ENCODE measurements at places on chromosomes 12 and 14.

- no peak for DNase-seq
These were observed 36.9 kb upstream of the PRIMA1 start for GRCh38 chr14:93825235-93825553.

DNA sequence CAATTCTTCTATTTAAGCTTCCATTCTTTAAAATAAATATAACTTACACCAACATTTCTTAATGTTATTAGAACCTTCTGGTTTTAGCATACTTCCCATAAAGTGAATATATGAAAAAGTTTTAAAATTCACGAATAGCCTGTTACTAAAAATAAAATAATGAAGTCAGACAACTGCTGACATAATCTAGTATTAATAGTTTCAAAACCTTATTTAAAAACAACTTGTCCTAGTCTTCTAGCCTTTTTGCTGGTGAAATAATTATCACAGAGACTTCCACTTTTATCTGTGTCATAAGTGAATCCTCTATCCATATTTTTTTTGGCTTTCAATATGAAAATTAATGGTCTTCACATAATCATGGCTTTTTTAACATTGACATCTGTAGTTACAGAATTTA is 93.8 kb upstream of the MON2 start:
- DNase-seq = no peak

GRCh38 chr12:56657416-56658379 is 11.9 kb upstream of the ATP5F1B start:
- DNase-seq = no peak

- no peak for DNase-seq
These were observed 45.4 kb downstream of the ATG14 start for GRCh38 chr14:55366271-55366670.

GRCh38 chr12:108768591-108769500 is 37.5 kb upstream of the CORO1C start:
- DNase-seq = no peak

GRCh38 chr12:21879312-21879711 is 61.9 kb downstream of the ABCC9 start:
- DNase-seq = no peak

DNA sequence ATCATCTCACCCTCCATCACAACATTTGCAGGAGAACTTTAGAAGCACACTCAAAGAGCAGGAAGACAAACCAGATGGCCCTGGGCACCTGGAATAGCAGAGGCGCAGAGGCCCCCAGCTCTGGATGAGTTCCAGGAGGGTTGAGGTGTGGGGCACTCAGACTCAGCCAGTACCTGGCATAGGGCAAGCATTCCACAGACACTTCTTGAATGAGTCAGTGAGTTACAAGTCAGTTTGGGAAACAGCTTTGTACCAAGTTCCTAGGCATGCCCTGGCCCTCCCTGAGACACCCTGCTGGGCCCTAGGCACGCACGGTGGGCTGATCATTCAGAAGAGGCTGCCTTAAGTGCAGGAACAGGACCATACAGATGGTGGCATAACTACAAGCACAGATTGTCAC is 54.3 kb downstream of the MAP3K9 start:
- no peak for DNase-seq

- no peak for DNase-seq
These were observed 86.5 kb upstream of the SLC38A2 start for GRCh38 chr12:46459111-46459510.

DNA sequence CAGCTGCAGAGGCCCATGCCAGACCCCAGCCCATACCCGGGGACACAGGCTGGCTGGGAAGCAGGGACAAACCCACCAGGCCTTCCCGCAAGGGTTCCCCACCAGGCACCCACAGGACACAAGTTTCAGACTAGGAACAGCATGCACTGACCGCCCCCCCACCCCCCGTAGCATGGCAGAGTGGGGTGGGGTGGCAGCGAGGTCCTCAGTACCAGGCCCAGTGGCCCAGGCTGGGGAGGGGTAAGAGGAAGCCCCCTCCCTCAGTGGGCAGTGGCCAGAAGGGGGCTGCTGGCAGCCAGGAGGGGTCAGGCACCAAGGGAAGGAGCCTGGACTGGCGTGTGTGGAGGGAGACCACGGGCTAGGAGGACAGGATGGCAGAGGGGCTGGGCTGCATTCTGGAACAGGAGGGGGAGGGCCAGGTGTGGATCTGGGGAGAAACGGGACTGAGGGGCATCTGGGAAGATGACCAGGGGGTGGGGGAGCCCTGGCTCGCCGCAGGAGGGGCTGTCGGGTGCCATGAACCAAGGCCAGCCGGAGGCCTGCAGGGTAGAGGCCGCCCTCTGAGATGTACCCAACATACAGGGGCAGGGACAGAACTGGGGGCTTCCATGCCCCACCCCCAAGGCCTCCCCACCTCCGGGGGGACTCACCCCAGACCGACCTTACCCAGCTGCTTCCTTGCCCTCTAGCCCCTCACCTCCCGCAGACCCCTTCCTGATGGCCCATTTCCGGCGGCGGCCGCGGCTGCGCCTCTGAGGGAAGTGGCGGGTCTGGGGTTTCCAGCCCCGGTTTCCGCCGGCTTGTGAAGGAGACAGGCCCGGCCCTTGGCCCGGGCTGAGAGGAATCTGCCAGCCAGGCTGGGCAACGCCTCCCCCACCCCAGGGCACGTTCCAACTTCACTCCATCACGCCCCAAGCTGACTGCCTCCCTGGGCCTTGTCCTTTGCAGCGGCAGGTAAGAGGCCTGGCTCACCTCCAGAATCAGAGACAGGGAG is 5.6 kb upstream of the JAG2 start:
- DNase-seq = no peak

- DNase-seq = no peak
These were observed 30.5 kb downstream of the PUS7L start for GRCh38 chr12:43728117-43728516.

GRCh38 chr14:45249856-45250575 is 3.0 kb downstream of the MIS18BP1 start:
- no peak for DNase-seq

DNA sequence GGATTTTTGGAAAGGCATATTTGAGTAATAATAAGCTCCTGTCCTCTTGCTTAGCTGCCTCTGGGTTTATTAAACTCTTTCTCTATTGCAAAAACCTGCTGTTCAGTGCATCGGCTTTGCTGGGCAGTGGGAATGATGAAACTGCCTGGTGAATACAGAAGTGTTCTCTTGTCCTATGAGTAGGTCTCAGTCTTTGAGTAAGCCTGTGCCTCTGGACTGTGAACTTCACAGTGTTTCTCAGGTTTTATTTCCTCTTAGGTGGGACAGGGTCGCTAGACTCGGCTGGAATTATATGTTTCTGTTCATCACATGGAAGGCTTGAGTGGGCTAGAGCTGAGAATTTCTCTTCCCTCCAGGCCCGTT is 46.4 kb downstream of the CRADD start:
- DNase-seq = no peak

GRCh38 chr14:22174412-22175277 is 414.4 kb downstream of the DAD1 start:
- DNase-seq = no peak

GRCh38 chr12:75591628-75592027 is 80.2 kb upstream of the KRR1 start:
- DNase-seq = no peak

GRCh38 chr12:7001921-7002591 is 16.2 kb downstream of the LPCAT3 start:
- DNase-seq = no peak

DNA sequence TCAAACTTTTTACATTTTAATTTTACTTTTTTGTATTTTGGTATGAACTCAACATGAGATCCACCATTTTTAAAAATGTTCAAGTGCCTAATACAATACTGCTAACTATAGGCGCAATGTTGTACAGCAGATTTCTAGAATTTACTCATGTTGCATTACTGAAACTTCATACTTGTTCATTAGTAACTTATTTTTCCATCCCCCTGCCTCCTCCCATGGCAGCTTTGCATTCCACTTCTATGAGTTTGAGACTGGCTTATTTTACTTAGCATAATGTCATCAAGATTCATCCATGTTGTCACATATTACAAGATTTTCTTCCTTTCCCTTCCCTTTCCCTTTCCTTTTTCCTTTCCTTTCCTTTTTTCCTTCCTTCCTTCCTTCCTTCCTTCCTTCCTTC is 825.9 kb downstream of the SLC16A7 start:
- no peak for DNase-seq

- no peak for DNase-seq
These were observed 31.5 kb downstream of the GPR65 start for GRCh38 chr14:88036422-88036821.

DNA sequence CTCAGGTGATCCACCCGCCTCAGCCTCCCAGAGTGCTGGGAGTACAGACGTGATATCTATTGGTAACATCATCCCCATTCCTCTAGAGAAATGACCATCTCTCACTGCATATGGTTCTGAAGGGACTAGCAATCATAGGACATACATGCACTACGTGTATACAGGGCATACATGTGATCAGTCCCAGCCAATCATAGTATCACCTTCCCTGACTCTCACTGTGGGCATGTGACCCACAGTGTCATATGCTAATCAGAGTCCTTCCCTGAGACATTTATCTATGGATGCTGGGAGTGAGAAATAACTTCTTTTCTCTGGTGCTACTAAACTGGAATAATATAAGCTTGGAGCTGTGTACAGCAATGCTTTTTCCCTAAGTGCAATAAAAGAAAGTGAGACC is 12.1 kb upstream of the FBXW8 start:
- no peak for DNase-seq

DNA sequence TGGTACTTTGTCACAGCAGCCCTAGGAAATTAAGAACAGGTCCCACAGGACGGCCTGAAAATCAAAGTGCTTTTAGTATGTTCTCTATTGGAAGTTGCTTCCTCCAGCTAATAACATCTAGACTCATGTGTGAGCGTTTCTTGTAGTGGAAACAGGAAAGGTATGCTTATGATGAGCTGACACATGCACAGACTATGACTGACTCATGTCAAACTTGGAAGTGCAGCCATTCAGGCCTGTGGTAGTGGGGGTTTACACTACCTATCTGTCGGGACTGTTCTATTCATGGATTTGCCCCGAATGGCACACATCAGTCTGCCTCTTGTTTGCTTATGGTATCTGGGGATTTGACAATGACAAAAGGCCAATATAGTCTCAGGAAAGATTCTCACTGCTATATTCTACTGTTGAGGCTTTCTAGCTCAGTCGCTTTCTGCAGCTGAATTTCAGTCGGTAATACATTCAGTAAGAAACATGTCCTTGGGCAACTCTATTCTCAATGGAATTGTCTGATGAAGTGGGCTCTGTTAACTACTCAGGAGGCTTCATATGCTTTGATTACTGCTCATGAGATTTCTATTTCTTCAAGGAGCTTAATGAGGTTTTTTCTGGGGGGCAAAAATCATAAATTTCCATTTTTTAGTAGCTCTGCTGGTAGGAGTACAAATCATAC is 270.3 kb upstream of the DAAM1 start:
- no peak for DNase-seq

GRCh38 chr14:71414631-71415403 is 507.6 kb downstream of the PCNX1 start:
- DNase-seq = no peak

- no peak for DNase-seq
These were observed 694.5 kb downstream of the VRK1 start for GRCh38 chr14:97491697-97492096.

DNA sequence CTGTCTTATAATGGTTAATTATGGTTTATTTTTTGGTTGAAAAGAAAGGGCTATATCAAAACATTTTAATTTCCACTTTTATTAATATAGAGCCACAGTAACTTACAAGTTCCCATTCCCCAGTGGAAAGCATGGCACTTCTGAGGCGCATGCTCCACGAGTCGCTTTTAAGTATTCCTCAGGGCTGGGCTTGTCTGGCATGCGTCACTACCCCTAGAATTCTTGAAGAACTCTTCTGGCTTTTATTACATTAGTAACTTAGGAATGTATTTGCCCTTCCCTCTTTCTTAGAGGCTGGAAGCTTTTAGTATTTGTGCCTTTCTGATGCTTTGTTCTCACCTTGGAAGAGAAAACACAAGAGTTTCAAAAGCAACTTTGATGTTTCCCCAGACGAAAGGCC is 81.1 kb downstream of the ESR2 start:
- no peak for DNase-seq

- DNase-seq = peak; percentile 27
These were observed 962 bp downstream of the LEMD3 start for GRCh38 chr12:65170209-65170881.

GRCh38 chr14:52919971-52920370 is 30.9 kb downstream of the FERMT2 start:
- DNase-seq = no peak

GRCh38 chr12:18224745-18225144 is 36.6 kb upstream of the PIK3C2G start:
- DNase-seq = peak; percentile 29

GRCh38 chr12:98220636-98221035 is 294.8 kb upstream of the TMPO start:
- no peak for DNase-seq

DNA sequence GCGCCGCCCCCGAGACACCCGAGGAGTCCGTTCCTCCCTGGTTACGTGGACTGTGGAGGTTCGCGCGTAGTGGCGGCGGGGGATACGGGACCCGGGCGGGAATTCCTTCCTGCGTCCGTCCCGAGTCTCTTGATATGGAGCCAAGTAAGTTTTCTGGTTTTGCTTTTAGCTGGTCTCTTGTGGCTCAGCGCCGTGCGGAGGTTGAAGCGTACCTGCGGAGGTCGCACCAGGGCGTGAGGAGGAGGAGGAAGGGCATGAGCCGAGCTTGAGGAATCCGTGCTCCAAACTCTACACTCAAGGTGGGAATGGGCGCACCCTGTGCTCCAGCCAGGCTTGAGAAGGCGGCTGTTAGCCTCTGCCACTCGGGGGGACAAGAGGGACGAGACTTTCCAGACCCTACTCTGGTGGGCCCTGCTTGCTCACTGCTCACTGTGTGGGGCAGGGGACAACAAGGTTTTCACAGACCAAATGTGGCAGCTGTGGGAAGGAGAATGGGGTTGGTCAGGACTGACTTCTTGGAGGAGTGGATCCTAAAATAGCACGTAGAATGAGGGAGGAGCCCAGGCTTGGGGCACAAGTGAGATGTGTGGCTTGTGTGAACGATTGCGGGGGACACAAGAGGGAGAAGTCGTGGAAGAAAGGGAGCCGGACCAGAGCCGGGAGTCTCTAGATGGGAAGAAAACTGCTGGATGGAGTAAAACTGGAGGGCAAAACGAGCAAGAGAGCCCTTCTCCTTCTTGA is 577 bp downstream of the ATG101 start:
- no peak for DNase-seq

DNA sequence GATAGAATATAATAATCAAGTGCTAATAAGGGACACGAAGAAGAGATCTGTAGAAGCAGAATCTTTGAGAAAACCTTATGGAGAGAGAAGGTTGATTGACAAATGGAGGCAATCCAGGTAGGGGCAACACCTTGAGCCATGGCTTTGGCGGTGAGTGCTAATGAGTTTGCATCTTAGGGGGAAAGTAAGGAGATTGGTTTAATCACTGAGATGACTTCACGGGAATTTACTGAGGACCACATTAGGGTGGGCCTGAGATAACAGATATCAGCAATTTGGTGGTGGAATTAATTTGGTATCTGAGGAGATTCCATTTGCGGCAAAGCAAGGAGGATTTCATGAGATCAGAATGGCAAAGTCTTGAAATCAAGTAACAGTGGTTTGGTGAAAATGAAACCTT is 1.8 kb upstream of the LARP4 start:
- no peak for DNase-seq

- no peak for DNase-seq
These were observed 21.8 kb upstream of the SPPL3 start for GRCh38 chr12:120925740-120926563.

GRCh38 chr14:75424496-75424895 is 3.3 kb upstream of the JDP2 start:
- no peak for DNase-seq

Data from left renal pelvis (tissue), 4 donors.